Panc1 (cell line): ENCODE measurements at places on chromosomes 6 and 20.

DNA sequence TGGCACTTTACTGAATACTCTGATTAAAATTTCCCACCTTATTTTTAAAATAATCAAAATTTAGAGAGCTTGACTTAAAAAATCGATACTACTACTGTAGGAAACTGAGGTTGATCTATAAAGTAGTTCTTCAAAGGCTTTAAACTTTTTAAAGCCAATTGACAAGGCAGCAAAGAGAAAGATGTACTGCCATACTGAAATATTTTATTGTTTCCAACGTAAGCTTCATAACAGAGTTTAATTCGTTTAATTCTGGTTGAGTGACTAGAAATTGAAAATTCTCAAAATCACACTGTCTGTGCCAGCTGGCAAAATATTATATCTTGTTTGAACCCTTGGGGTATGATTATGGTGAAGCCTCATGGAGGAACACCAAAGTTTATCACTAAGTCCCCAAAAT is 207.6 kb downstream of the UNC5CL start:
- no peak for DNase-seq

- no peak for DNase-seq
Observed at GRCh38 chr20:19601126-19601810, 156.8 kb upstream of the RIN2 start.

GRCh38 chr20:21136015-21136732 is 10.3 kb downstream of the KIZ start:
- DNase-seq: no peak

DNA sequence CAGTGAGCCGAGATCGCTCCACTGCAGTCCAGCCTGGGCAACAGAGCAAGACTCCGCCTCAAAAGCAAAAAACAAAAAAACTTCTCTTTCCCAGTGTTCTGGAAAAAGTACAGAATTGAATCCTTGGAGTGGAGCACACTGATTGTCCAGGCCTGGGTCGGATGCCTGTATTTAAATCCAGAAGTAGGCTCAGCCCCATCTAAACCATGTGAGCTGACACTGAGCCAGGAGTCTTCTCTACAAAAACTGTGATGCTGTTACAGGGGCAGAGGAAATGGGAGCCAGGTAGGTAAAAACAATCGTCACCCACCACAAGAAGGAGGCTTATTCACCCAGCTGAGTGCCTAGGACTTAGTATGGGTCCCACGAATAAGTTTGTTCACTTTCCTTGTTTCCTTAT is 43.0 kb upstream of the PTPN1 start:
- no peak for DNase-seq

GRCh38 chr6:17589406-17590096 is 10.6 kb upstream of the FAM8A1 start:
- no peak for DNase-seq
